ENCODE measurements at places on chromosomes 2 and 18.

GRCh38 chr2:215364157-215365155, 52.6 kb downstream of the ATIC start:
- no peak for DNase-seq

GRCh38 chr2:105536175-105536574, 137.3 kb upstream of the FHL2 start:
- no peak for DNase-seq

DNA sequence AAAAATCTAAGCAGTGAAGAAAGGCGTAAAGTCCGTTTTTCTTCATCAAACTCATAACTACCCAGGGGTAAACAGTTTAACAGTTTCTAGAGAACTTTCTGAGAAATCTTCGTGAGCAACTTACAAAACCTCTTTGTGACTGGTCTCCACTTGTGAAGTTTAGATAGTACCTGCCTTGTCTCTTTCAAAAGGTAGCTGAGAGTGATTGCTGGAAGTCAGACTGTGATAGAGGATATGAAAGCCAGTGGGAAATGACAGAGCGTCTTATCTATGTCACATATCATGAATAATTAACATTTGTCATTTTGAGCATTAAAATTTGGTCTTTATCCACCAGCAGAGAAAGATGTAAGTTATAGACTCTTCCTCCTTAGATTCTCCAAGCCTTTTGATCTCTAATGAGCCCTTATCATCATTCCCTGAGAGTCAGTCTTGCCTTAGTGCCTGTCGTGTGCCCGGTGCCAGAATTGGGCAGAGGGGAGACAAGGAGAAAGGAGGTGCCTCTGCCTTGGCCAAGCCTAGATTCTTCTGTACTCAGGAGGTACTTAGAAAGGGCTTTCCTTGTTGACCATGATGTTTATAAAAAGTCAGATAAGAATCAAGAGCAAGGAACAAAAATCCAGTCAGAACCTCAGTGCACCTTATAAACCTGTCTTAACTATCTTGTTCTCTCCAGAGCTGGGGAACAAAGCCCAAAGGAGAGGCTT, 205.1 kb upstream of the EPAS1 start:
- no peak for DNase-seq

DNA sequence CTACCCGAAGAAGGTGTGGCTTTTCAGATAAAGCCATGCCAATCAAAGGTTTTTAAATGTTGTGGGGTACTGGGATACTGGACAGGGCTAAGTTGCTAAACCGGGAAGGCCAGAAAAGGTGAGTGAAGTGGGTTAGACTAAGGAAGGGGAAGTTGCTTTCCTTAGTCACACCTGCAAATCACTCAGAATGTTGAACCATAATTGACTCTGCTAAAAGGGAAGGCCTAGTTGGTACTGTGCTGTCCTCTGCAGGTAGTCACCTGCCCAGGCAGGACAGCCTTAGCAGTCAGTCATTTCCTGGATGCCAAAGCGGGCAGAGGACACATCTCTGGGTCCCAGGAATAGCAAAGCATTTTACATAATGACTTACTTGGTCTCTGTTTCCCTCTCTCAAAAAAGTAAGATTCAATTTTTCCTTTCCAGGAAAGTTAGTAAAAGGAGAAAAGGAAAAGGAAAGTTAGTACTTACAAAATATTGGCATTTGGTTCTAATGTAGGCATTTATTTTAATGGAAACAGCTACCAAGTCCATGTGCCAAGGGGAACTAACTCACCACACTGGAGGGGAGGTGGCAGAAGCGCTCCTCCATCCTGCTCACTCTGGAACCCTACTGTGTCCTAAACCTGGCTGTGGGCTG, 60.3 kb downstream of the RFTN2 start:
- no peak for DNase-seq

GRCh38 chr2:131016826-131017741, 76.2 kb downstream of the FAM168B start:
- DNase-seq: no peak

- no peak for DNase-seq
These were observed 1606.3 kb downstream of the SUCLG1 start for GRCh38 chr2:82852787-82853186.

- DNase-seq: no peak
These were observed 235.0 kb downstream of the LOXHD1 start for GRCh38 chr18:46421973-46422551.

DNA sequence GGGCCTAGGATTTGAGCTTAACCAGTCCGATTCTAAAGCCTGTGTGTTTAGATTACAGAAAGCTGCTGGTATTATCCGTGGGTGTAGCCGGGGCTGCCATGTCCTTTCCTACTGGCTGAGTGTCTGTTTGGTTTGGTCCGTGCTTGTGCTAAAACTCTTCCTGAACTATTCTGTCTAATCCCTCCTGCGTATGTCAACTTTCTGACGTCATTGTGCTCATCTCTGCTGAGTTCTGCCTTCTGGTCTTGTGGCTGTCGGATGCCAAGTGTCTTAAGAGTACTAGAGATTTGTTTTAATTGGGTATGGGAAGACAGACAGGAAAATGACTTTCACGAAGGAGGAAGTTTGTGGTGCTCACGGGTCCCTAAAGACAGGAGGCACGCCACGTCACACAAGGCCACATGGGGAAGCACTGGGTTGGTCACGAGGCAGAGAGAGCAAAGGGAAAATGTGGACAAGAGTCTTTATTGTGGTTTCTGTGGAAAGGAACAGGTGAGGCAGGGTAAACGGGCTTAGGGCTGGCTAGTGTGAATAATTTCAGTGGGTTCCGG, 31.8 kb upstream of the NTSR2 start:
- no peak for DNase-seq

DNA sequence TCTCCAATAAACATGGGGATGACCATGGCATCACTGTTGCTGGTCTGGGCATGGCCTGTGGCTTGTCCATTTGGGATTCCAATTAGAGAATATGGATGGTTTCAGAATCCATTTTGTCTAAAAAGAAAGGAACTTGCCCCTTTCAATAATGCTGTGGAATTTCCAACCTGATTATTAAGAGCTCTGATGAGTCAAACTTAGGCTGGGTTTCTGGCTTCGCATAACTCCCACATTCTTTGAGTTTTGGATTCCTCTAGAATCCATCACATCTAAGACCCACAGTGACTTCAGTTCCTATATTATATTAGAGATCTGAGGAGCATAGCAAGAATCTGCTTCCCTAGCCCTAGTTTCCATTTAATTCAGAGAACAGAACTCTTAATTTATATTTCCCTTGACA, 531.5 kb downstream of the TNS1 start:
- DNase-seq: no peak

DNA sequence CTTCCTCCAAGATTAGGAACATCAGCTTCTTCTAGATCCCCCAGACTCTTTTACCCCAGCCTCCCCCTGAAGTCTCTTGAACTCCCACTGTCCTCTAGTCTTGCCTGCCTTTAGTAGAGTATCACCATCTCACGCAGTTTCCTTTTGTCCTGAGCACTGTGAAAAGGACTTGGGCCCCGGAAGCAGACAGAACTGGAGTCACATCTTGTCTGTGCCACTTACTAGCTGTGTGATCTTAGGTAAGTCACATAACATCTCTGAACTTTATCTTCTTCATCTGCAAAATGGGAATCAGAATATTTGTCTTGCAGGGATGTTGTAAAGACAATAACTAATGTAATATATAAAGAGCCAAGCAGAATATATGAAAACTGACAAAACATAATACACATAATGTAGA, 8.4 kb upstream of the TRABD2A start:
- no peak for DNase-seq

GRCh38 chr2:69090820-69091219, 77.8 kb downstream of the ANTXR1 start:
- no peak for DNase-seq

- DNase-seq: no peak
These were observed 9.9 kb upstream of the KLHL30 start for GRCh38 chr2:238128534-238129001.

- no peak for DNase-seq
These were observed 232.8 kb downstream of the MBD5 start for GRCh38 chr2:148253685-148254084.

- no peak for DNase-seq
These were observed 146.3 kb upstream of the THUMPD2 start for GRCh38 chr2:39925312-39925711.

DNA sequence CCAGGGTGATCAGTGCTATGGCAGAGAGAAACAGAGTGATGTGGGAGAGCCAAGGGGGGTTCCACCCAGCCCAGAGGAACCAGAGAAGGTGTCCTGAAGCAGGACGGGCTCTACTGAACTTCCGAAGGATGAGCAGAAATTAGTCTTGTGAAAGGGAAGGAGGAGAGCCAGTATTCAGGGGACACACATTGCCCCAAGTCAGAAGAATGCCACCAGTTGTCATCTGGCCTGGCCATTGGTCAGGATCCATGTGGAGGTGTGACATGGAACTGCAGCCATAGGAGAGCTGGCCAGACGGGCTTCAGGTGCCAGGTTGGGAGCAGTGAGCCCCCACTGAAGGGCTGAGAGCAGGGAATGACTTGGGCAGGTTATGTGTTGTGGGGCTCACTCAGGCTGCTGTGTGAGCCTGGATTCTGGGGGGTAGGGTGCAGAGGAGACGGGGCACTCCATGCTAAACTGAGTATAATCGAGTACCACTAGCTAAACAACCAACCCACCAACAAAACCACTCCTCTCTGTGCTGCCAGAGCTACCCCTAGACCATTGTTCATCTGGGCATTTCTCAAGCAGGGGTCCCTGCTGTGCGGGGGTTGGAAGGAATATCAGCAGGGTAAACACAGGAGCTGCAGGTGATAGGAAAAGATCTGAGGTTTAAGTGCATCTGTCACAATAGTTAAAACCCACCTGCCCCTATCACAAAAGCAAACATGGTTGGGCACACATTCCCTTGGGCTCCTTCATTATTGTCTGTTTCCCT, 25.3 kb downstream of the MARCO start:
- no peak for DNase-seq

DNA sequence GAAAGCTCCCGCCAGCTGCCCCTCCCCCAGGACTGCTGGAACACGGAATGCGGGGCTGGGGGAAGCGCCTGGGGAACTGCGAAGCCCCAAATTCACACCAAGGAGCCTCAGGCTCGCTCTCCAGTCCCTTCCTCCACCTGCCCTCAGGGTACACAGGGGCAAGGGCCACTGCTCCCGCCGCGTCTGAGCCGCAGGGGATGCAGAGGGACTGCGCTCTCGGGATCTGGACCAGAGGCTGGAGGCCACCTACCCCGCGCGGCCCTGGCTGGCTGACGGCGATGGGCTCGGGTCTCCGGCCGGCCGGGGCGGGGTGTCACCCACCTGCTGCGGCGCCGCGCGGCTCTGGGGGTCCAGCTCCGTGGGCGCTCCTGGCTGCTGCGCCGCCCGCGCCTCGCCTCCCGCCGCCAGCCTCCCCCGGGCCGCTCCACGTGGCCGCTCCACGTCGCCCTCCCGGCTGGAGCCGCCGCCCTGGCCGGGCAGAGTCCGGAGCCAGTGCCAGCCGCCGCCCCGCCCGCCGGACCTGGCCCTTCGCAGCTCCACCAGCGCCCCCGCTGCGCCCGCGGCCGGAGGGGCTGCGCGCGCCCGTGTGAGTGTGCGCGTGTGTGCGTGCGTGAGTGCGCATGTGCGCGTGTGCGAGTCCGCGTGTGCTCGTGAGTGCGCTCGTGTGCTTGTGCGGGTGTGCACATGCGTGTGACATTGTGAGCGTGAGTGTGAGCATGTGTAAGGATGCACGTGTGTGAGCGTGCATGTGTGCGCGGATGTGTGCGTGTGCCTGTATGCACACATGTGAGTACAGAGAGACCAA, at the start of gene CGREF1:
Gene CGREF1 (minus strand): TSS at position 604 of the 805 bp plus-strand sequence. CDS start 14,762 bp downstream, outside the sequence.
- no peak for DNase-seq

DNA sequence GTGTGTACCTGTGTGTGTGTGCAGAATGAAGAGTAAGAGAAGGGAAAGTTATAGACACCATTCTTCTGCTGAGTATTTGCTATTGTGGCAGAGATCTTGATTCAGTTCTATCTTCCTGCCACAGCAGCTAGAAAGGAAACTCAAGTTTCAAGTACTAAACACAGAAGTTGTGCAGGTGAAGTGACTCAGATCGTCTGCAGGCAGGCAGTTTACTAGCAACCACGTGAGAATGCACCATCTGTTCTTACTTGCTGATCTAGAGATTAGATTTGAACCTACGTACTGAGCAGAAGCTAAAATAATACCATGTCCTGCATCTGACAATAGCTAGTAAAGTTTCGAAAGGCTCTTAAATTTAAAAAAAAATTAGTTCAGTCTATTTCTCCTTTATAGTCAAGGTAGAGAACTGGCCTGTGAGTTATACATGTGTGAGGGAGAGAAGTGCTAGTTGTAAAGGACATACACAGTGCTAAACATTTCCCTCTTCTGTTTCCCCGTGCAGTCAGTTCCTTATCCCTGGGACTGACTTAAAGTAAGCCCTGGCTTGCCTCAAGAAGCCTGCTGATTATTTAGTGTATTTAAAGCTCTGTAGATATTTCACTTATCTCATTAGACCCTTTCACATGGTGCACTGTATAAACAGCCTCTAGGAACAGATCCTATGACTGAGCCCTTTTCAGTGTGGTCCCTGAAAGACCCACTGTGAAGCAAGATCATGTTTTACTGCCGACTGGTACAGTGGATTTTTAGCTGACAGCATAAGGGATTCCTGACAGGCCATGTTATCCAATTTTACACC, 45.0 kb downstream of the SLC38A11 start:
- DNase-seq: no peak

DNA sequence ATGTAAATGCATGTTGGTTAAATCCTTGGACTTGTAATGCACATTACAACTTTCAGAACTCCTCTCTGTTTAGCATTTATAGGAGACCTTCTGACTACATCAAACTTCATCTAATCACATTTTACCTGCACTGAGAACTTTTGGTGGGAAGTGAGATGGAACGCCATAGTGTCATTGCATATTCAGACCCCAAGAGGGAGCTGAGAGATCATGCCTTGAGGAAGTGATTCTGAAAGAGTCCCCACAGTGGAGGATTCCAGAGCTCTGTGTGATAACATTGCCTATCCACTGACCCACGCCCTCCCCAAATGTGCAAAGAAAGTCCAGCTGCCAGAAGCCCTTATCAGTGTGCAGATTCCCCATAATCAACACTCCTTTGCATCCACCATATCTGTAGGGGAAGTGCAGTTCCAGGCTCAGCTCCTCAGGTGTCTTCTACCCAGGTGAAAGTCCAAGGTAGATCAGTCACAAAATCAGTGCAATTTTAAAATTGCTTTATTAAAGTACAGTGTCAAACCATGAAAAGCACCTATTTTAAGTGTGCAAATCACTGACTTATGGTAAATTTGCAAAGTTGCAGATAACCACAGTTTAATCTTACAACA, 212.4 kb downstream of the RPIA start:
- no peak for DNase-seq

GRCh38 chr2:76748581-76749296, 773.4 kb downstream of the LRRTM4 start:
- no peak for DNase-seq

All from stimulated activated CD8-positive, alpha-beta memory T cell treated with anti-CD3 and anti-CD28 coated beads, Interleukin-7, amount 100 ng/mL, for 1 hour (primary cell).